Amniotic stem cell (primary cell): ENCODE measurements at places on chromosomes 16 and 17.
A peak's percentile ranks its signal among the peaks of the same experiment; 100 is the strongest.

DNA sequence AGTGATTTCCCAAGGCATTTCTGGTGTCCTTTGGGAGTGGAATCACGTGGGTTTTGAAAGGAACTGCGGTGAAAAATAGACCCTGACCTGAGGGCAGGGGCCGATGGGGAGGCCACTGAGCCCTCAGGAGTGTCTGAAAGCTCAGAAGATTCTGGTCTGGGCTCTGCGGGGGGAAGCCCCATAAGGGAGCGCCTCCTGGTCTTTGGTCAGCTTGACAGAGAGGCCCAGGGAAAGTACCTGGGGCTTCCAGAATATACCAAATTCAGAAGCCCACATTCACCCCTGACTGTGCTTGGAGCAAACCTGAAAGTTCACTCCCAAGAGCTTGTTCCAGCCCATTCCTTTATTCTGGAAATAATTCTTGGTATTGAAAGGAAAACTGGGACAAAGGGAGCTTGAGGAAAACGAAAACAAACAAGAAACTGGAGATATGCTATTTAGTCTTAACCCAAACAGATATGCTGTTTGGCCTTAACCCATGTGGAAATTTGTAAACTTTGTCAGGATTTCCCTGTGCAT is 23.2 kb upstream of the NAGLU start:
- no peak for DNase-seq

- no peak for DNase-seq
Observed at GRCh38 chr16:14458576-14458975, 171.5 kb downstream of the PARN start.

DNA sequence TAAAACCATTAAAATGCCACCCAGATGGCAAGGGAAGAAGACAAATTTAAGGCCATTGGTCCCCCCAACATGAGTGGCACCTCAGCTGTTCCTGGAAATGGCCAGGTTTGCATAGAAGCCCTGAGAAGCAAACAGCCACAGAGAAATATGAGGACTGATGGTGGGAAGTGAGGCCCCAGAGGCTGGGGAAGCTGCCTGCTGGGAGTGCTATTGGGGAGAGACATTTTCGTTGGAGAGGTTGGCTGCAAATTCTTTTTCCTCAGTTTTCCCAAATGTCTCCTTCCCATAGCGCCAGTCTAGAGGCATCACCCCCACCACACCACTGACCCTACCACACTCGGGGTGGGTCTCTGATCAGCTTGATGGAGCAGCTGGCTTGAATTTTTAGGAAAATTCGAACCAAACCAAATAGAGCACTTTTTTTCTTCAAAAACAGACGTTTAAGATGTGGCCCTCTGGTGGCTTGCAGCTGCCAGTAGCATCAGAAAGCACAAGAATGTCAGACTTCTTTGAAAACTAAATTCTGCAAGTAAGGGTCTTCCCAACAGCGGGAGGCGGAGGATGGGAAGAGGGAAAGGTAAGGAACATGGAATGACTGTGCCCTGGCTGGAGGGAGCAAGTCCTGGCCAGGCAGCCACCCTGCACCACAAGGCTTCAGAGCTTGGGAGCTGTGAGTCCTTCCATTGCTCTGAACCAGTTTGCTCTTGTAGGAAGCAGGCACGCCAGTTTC is 13.2 kb upstream of the SLC12A3 start:
- no peak for DNase-seq

DNA sequence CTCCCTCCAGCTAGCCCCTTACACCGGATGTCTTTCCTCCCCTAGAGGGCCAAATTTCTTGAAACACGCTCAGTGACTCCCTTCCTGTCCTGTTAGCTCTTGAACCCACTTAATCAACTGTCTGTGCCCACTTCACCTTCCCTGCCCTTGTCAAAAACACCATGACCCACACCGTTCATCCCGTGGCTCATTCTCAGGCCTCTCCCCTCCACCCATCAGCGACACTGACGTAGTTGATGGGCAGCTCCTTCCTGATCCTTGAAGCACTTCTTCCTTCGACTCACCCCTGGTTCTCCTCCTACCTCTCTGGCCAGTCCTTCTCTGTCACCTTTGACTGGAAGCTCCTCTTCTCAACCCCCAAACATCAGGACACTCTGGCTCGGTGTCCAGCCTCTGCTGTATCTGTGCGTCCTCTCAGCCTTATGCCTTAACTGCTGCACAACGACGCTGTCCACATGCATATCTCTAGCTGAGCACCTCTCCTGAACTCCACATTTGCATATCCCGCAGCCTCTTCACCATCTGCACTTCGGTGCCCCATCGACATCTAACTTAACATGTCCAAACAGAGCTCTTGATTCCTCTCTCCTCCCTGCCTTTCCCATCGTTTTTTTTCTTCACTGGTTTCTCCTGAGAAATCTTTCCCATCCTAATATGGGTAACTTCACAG is 39.3 kb upstream of the CCDC182 start:
- no peak for DNase-seq

- DNase-seq = no peak
Observed at GRCh38 chr17:73278465-73279453, 17.1 kb upstream of the CPSF4L start.

GRCh38 chr16:17777408-17777863 is 306.7 kb upstream of the XYLT1 start:
- DNase-seq = no peak

DNA sequence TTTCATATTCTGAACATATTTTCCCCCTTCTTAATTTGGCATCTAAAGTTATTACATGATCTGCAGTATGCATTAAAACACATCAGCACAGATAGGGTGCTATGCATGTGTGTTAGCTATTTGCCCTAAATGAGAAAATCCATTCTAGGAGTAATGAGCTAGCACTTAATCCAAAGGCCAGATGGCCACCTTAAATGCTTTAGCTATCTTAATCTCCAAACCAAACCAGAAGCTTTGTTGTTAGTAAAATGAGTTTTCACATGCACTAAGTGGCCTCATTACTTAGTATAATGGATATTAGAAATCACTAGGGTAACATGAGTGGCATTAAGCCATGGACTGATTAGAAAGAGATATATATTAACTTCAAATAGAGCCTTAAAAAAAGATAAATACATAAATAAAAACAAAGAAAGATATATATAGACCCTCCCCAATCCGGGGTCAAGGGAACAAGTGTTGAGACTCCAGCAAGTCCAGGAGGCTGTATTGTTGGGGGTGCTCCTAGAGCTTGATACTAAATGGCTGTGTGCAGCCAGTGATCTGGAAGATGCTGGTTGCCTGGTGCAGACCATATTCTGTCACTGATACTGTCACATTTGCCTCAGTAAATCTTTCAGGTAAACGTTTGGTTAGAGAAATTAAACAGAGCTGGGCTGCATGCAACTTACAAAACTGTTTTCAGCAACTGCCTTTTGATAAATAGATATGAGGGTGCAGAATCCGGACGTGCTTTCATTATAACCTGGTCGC is 67.3 kb downstream of the MYH10 start:
- no peak for DNase-seq

GRCh38 chr17:79910985-79911361 is 71.7 kb upstream of the CBX4 start:
- DNase-seq = no peak

- DNase-seq = no peak
Observed at GRCh38 chr16:1125471-1125870, 27.4 kb upstream of the CACNA1H start.

- DNase-seq = no peak
Observed at GRCh38 chr16:79334127-79334526, 266.4 kb downstream of the MAF start.

- DNase-seq = no peak
Observed at GRCh38 chr17:82865274-82865673, 25.5 kb upstream of the ZNF750 start.

- DNase-seq = no peak
Observed at GRCh38 chr16:81454044-81454443, 9.4 kb downstream of the CMIP start.

DNA sequence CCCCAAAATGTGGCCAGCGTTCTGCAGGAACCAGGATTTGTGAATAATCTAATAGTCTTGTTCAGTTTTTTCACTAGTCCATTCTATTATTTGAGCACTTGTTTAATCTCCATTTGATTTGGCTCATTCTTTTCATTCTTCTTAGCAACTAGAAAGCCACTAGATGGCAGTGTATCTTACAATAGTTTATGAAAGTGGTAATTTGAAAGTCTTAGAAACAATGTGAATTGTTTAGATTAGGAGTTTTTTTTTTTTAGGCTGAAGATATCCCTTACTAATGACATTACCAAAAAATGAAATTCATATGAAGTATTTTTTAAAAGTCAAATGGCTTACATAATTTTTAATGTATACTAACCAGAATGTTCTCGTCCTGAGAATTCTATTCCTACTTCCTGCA is 6.7 kb downstream of the ERI2 start:
- peak; percentile 43 for DNase-seq

- DNase-seq = no peak
Observed at GRCh38 chr16:49857423-49858181, 1.7 kb upstream of the ZNF423 start.

DNA sequence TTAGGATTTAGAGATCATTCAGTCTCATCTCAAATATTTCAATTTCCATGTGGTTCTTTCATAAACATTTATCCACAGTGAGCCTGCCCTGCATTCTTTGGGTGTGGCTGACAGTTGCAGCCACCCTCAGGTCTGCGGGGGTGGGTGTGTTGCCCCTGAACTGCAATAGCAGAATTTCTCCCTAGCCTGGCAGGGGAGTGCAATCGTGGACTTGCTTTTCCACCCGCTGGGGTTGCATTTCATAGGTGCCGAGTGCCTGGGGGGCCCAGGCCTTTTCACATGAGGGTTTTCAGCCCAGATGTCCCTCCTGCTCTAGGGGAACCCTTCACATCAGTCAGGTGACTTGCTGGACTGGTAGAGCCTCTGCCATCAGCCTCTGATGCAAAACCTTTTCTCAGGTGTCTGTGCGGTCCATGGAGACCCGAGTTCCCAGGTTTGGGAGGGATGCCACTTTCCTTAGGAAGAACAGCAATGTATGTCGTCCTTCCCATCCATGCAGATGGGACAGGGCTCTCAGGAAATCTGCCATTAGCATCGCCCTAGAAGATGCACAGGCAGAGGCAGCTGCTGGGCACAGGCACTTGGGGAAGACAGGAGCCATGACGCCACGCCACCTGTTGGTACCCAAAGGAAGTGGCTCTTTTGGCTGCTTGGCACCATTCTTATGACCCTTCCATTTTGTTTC is 2.4 kb upstream of the USP36 start:
- DNase-seq = no peak

- no peak for DNase-seq
Observed at GRCh38 chr17:16886655-16887322, 85.1 kb downstream of the TNFRSF13B start.

DNA sequence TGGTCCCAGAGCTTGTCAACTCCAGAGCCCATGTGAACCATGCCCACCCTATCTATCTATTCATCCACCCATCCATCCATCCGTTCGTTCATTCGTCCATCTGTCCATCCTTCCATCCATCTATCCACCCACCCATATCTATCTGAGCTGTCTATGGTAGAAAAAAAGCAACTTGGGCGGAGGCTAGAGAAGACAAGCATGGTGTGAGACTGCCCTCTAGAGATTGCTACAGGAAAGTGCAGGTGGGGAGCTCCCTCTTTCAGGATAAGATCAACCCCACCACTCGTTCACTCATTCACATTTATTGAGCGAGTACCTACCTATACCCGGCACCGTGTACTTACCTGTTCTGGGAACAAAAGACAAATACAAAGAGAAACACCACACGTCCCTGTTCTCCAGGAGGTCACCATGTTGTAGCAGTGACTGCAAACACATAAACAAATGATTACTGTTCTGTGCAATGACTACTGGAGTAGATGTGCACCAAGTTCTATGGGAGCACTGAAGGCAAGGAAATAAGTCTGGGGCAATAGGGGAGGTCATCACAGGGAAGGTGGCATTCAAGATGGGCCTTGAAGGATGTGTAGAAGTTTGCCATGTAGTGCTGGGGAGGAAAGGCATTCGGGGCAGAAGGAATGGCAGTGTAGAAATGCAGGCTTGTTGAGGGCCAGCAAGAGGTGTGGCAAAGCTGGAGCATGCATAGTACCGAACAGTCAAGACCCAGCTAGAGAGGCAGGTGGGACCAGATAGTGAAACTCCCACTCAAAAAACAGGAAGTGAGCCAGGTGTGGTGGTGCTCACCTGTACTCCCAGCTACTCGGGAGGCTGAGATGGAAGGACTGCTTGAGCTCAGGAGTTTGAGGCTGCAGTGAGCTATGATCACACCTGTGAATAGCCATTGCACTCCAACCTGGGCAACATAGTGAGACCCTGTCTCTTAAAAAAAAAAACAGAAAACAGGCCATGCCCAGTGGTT is 13.4 kb upstream of the ATP5MC1 start:
- DNase-seq = peak; percentile 17

DNA sequence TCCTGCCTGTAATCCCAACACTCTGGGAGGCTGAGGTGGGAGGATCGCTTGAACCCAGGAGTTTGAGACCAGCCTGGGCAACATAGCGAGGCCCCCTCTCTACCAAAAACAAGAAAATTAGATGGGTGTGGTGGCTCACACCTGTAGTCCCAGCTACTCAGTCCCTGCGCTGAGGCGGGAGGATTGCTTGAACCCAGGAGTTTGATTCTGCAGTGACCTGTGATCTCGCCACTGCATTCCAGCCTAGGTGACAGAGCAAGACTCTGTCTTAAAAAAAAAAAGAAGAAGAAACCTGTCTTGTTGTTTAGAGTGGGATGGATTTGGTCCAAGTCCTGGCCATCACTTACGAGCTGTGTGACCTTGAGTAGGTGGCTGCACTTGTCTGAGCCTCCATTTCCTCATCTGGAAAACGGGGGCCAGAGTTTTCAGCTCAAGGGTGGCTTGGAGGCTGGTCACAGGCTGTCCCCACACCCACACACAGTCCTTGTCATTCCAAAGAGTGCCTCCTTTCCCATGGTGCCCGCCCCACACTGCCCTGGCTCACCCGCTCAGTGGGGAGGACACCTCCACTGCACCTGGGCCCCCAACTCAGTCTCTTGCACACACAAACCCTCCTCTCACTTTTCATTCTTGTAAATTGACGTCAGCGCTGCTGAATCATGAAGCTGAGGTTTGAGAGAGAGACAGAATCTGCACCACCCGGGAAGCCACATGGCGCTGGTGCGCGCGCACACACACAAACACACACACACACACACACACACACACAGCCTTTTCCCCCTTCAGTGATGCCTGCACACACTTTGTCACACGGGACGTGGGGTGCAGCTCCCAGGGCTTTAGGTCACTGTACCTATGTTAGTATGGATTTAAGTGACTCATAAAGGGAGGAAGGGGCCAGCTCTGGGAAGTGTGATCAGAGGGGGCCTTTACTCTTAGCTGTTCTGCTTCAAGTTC is 4.2 kb downstream of the SOCS1 start:
- DNase-seq = no peak

- DNase-seq = no peak
Observed at GRCh38 chr16:86597880-86598606, 19.7 kb downstream of the FOXL1 start.

DNA sequence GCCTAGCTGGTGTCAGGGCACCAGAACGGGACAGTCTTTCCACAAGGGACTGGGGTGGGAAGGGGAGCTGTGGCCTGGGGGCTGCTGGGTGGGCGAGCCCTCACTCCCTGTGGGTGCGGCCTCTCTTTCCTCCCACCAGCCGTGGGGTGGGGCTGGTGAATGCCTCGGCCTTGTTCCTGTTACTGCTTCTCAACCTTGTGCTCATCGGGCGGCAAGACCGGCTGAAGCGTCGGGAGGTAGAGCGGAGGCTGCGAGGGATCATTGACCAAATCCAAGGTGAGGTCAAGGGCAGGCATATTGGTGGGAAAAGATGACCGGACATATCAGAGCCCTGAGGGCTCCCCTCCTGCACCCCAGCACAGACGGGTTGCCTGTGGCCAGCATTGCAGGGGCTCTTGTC is 29.2 kb downstream of the CASKIN2 start:
- no peak for DNase-seq

GRCh38 chr16:54477714-54478113 is 191.1 kb upstream of the IRX3 start:
- no peak for DNase-seq
